Stimulated activated CD4-positive, alpha-beta T cell treated with anti-CD3 and anti-CD28 coated beads, TNF-alpha, amount 100 ng/mL, for 4 hours (primary cell): ENCODE measurements at places on chromosomes 16 and 17.

DNA sequence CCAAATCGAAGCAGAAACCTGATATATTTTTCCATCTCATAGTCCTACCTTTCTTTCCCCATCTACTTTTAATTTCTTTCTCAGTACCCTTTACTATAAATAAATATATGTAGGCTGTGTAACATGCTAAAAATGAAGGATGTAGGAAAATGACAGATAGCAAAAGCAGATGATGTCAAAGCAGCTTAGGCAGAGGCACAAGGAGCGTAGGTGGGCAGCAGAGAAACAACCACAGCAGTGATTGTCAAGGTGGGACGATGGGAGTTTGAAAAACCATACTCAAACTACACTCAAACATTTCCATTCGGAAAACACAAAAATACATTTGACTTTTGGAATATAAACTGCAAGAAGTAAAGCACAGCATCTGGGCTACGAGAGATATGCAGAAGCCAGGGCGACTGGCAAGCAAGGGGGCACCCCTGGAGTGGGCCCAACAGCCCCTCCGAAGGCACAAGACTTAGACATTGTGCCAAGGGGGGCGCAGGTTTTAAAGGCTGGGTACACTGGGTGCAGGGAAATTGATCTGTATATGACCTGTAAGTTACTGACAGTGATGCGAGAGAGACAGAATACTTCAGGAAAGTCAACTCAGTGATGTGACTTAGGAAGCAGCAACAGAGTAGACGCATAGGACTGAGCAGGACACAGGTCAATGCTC, 31.1 kb downstream of the SNN start:
- no peak for DNase-seq

DNA sequence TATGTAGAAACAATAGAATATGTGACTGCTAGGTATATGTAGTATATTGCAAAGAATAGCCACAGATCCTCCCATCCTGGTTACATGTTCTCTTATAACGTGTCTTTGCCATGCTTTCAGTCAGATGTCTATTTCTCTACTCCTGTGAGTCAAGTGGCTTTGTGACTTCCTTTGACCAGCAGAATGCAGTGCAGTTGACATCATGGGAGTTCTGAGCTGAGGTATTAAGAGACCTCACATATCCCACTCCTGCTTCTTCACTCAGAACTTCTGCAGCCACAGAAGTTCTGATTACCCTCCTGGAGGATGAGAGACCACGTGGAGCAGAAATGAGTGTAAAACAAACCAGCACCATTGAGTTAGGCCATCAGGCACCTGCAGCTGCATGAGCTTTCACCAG, 222.5 kb downstream of the PRKCA start:
- DNase-seq, result no peak

DNA sequence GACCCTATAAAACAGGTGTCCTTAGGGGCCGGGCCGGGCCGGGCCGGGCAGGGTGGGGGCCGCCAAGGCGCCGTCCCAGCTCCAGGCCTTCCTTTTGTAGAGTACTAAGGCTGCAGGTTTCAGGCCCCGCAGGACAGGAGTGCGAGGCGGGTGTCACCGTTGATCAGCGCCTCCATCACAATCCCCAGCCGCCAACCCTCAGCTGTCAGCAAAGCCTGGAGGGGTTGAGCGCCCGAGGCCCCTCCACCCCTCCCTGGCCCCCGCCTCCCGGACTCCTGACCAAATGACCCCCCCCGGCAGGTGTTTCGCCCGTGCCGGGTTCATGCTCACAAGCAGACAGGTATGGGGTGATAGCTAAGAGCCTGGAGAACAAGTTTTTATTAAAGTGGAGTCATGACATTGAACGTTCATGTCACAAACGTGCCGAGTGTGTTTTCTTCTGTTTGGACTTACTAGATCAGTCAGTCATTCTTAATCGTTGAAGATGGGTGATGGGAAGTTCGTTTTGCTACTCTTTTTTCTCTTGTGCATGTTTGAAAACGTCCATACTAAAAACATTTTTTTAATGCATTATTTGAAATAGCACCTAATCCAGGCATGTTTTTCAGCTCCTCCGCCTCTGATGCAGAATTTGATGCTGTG, 534 bp downstream of the ARL2BP start:
- no peak for DNase-seq

GRCh38 chr16:22325598-22326368, 28.6 kb downstream of the POLR3E start:
- DNase-seq, result no peak

- no peak for DNase-seq
Observed at GRCh38 chr17:27746881-27747280, 53.4 kb downstream of the NOS2 start.

- no peak for DNase-seq
Observed at GRCh38 chr16:86022381-86022960, 123.5 kb downstream of the IRF8 start.

DNA sequence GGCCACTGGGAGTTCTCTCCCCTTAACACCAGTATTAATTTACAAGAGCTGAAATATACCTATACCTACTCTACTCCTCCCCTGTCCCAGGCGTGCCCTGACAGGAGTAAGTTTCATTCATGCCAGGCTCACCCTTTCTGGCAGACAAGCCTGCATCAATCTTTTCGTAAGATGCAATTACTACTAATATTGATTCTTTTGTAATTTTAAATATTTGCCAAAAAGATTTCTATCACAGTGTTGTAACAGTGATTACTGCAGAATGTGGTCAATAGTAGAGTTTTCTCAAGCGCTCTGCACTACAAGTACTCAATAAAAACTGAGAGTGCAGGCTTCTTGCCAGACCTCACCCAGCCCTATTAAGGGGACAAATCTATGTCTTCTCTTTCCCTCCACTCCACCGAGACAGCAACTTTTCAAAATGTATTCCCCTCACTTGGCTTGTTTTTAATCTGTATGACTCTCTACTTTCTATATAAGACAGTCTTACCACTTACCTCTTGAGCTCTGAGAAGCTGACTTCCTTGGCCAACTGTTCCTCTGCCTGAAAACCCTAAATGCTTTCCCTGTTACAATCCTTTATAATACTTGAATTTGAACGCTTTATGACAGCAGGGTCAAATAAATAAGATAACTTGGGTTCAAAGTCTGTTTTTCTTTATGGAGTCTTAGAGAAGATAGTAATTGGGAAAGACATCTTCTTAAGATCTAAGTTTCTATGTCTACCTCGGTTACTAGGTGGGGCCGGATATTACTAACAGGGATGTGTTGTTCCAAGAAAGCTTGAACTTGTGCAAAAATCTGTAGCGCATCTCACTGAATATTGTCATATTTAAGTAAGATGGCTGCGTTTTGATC, at the start of gene TMIGD1:
Gene TMIGD1 (minus strand): TSS at position 555 of the 858 bp plus-strand sequence. CDS start 1,924 bp downstream, outside the sequence.
- no peak for DNase-seq
